Left renal pelvis (tissue), 4 donors: ENCODE measurements at places on chromosomes 3 and 15. TPM values are rescaled to one million over a fixed set of nuclear protein-coding genes. Genes with fewer than 3 reads are reported as not detected.

Gene CRABP1
- polyA plus RNA-seq = 58.5 TPM

Gene EXOSC7
- polyA plus RNA-seq = 54.7 TPM

Gene RHCG
- polyA plus RNA-seq = 2.2 TPM

Gene CYB561D2
- polyA plus RNA-seq = 13.7 TPM

Gene NR1I2
- 0.18 TPM for polyA plus RNA-seq

Gene LZTFL1
- polyA plus RNA-seq = 60.8 TPM

Gene CTSH
- polyA plus RNA-seq = 197 TPM

Gene AGTR1
- 10.4 TPM for polyA plus RNA-seq

Gene SH2D7
- polyA plus RNA-seq = 0.42 TPM

Gene P2RY1
- 7.0 TPM for polyA plus RNA-seq

Gene ZNF80
- not detected for polyA plus RNA-seq

Gene SPSB4
- 14.5 TPM for polyA plus RNA-seq

GRCh38 chr15:82174471-82175235 lies 87.9 kb downstream of the EFL1 start:
- DNase-seq = no peak

- DNase-seq = no peak
Measured at GRCh38 chr3:127546970-127547733, 43.4 kb downstream of the TPRA1 start.

DNA sequence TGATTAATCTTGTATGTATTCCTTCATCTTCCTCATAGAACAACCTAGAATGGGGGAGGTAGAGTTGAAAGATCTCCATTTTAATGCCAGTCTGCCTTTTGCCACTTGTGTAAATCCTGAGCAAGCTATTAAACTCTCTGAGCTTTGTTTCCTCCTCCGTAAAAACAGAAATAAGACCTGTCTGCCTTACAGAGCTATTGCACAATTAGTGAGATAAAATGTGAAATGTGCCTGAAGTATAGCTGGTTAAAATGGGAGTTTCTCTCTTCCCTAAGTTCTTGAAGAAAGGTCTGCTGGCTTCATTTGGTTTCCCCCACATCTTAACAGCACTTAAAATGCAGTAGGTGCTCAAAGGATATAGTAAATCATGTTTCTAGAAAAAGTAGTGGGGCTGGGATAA lies 19.0 kb downstream of the ALDH1A2 start:
- no peak for DNase-seq

GRCh38 chr3:161148832-161149475 lies 43.8 kb upstream of the B3GALNT1 start:
- no peak for DNase-seq

GRCh38 chr3:66033241-66034138 lies 5.2 kb downstream of the MAGI1 start:
- DNase-seq = no peak

- no peak for DNase-seq
Measured at GRCh38 chr3:129282727-129283327, 4.2 kb downstream of the HMCES start.

- DNase-seq = no peak
Measured at GRCh38 chr3:13344663-13345062, 75.5 kb downstream of the NUP210 start.

- DNase-seq = no peak
Measured at GRCh38 chr15:92954578-92954977, 54.5 kb downstream of the CHD2 start.

DNA sequence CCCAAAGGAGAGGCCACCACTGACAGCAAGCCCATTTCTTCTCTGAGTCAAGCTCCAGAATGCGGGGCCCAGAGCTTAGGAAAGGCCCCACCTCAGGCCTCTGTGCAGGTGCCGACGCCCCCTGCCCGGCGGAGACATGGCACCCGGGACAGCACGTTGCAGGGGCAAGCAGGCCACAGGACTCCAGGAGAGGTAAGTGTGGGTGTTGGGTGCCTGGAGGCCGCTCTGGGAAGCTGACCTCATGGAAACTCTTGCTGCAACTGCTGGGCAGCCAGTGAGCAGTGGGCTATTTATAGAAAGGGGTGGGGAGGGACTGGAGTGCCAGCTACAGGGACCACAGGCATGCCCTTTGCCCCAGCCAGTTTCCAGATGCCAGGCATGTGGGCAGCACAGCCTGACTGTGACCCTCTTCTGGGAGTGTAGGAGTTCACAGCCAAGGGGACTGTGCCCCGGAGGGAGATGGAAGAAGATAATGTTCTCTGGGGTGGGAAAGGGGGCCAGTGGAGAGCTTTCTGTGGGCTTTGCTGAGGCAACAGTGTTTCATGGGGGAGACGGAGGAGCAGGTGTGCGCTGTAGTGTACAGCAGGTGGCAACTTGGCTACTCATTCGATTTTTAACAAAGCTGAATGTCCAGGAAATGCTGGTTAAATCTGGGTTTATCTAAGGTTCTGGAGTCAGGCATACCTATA lies 23.7 kb downstream of the ALPK3 start:
- no peak for DNase-seq

- no peak for DNase-seq
Measured at GRCh38 chr3:42424911-42425310, 14.5 kb upstream of the LYZL4 start.

- no peak for DNase-seq
Measured at GRCh38 chr3:191696348-191696747, 235.4 kb downstream of the PYDC2 start.

- DNase-seq = peak; percentile 77
Measured at GRCh38 chr3:195259475-195260279, 11.3 kb downstream of the XXYLT1 start.

GRCh38 chr3:32106929-32107362 lies 526 bp downstream of the GPD1L start:
- no peak for DNase-seq

DNA sequence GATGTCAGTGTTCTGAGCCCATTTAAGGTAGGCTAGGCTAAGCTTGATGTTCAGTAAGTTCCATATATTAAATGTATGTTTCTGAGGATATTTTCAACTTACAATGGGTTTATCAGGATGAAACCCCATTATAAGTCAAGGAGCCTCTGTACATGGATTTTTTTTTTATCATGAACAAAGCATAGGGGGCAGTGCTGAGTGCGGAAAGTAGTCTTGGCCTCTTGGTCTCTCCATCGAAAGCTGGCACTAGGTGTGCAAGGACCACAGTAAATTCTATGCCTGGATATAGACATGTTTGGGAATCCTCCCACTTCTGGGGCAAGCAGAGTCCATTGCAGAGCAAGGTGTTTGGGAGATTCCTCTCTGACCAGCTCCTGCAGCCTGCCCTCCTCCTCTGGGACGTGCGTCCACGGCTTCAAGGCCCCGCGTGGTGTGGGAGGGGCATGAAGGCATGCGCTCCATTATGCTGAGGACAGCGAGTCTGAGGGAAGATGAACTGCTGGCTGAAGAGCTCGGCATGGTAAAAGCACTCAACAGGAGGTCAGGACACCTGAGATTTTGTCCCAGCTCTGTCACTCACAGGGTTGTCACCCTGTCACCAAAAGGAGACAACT lies 122.9 kb upstream of the LIPC start:
- DNase-seq = no peak

GRCh38 chr3:49966233-49966942 lies 26.4 kb downstream of the RBM6 start:
- DNase-seq = no peak

- DNase-seq = no peak
Measured at GRCh38 chr3:96711816-96712215, 102.6 kb upstream of the EPHA6 start.

DNA sequence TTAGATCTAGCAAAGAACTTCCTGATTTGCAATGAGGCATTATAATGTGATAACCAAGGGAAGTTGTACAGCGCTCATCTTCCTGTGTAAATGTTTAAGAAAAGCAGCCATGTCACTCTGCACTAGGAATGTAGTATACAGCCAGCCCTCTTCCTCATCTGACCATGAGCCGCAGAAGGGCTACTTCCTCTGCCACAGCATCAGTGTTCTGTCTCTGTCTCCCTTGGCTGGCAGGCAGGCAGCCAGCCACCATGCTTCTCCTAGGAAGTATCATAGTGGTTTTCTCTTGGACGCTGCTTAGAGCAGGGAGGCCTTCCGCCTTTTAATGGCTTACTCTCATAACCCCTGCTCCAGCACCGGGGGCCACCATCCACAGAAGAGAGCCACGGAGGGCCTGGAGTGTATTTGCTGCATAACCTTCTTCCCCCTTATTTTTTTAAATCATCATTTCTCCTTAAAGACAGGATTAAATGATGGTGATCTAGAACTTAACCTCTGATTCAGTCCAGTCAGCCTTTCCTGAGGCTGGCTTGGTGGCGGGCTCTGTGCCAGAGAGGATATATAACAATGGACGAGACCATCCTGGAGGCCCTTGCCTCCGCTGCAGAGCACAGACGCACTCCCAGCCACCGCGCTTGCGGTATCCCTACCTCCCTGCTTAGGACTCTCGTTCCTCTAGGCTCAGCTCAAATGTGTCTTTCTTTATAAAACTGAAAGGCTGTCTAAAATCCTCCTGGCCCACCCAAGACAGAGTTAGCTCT lies 57.3 kb upstream of the PLXNA1 start:
- DNase-seq = no peak

- no peak for DNase-seq
Measured at GRCh38 chr3:156670077-156670476, 4.3 kb upstream of the TIPARP start.

DNA sequence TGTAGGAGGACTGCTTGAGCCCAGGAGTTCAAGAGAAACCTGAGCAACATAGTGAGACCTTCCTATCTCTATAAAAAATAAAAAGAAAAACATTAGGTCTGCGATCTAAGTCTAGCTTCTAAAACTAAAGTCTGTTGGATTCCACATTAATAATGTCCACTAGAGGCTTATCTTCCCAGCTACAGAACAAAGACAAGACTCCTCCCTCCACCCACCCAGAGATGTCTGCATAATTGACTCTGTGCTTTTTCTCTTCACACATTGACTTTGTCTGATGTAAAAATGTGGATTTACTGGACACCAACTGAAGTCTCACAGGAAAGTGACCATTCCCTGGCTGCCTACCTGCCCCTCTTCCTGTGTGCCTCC lies 91.8 kb downstream of the ATP10A start:
- DNase-seq = no peak

- DNase-seq = no peak
Measured at GRCh38 chr15:92159481-92159880, 234.2 kb upstream of the ST8SIA2 start.

- DNase-seq = no peak
Measured at GRCh38 chr3:52405066-52405465, 39.8 kb downstream of the SEMA3G start.

GRCh38 chr3:139319428-139320402 lies 24.1 kb upstream of the MRPS22 start:
- no peak for DNase-seq

DNA sequence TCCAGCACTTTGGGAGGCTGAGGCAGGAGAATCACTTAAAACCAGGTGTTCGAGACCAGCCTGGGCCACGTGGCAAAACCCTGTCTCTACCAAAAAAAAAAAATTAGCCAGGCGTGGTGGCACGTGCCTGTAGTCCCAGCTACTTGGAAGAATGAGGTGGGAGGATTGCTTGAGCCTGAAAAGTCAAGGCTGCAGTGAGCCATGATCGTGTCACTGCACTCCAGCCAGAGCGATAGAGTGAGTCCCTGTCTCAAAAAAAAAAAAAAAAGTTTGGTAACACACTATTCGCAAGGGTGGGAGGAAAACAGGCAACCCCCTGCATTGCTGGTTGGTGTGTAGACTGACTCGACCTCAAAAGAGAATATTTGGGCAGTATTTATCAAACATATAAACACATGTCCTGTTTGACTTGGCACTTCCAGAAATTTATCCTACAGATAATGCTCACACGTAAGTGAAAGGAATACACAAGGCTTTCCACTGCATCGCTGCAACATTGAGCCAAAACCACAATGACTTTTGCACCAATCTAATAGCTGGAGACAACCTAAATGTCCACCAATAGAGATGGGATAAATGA lies 3.1 kb upstream of the ANPEP start:
- DNase-seq = no peak

DNA sequence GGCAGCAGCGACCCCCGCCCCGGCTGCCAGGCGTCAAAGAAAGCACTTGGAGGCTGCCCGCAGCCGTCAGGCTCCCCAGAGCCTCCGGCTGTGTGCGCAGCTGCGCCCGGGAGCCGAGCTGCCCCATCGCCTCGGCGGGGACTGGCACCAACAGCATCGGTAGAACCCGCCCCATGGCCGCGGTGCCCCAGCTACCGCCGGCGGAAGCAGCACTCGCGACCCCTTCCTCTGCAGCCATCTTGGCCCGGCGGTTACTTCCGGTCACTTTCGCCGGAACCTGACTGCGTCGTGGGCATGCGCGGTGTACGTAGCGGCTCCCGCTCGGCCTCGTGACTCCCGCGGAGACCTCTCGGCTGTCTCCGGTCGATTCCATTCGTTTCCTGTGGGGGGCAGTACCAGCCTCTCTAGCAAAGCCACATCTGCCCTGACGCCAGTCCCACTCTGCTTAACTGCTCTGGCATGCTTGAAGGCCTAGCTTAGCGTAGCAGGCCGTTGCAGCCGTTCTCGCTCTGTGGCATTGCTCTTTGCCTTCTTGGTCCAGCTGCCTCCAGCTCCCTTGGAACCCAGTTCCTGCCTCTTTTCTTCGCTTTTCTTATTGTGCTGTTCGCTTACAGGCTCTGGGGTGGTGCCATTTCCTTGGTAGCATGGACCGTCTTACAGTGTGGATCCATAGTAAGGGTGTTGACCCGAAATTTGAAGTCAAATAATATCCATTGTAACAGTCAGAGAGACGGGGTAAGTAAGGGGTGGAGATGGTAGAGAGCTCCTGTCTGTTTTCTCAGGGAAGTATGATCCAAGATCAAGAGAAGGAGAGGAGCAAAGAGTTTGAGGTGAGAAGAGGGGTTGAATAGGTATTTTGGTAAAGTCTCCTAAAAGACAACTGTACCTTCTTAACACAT lies at the start of gene SPG11:
SPG11 (minus strand) TSS at position 253 of the 899 bp plus-strand sequence; CDS start at position 238, 15 bp downstream.
- peak; percentile 95 for DNase-seq

DNA sequence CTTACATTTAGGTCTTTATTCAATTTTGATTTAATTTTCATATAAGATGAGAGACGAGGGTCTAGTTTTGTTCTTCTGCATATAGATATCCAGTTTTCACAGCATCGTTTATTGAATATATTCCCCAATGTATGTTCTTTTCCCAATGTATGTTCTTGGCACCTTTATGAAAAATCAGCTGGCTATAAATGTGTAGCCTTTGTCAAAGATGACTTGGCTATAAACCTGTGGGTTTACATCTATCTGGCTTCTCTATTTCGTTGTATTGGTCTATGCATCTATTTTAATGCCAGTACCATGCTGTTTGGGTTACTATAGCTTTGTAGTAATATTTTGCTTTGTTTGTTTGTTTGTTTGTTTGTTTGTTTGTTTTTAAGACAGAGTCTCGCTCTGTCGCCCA lies 11.7 kb upstream of the IREB2 start:
- DNase-seq = no peak

DNA sequence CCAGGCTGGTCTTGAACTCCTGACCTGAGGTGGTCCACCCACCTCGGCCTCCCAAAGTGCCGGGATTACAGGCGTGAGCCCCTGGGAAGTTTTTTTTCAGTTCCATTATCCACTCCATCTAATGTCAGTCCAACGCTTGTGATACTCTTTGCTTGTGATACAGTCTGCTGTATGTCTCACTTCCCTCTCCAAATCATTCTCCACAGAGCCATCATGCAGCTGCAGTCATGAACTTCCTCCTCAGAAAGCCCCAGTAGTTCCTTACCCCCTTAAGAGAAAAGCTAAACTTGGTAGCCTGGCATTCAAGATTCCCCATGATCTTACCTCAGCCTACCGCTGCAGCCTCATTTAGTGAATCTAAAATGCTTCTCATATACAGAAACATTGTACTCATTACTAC lies 2.3 kb downstream of the ARPC4 start:
- no peak for DNase-seq

- DNase-seq = no peak
Measured at GRCh38 chr3:157294491-157294890, 134.5 kb upstream of the CCNL1 start.
